Anterior cingulate cortex (tissue), 58 donors: ENCODE measurements at places on chromosomes 7 and 10.
A peak's percentile ranks its signal among the peaks of the same experiment; 100 is the strongest.

DNA sequence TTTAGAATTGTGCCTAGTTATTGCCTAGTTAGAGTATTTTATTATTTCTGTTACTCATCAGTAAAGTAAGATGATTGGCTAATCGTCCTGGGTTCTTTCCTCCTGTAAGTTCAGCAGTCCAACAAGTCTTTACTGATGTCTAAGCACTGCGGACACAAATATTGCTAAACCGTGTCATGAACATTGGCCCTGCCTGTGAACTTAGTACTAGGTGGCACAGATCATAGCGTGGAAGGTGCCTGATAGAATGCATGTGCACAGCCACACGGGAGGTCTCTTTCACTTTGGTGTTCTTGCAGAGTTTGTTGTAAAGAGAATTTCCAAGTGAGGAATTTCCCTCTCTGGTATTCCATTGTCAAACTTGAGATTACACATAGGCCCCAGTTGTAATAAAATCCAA is 38.0 kb downstream of the RBM33 start:
- no peak for DNase-seq

GRCh38 chr7:36810489-36810888 is 86.2 kb upstream of the AOAH start:
- DNase-seq, result no peak

GRCh38 chr7:44075296-44076075 is 6.8 kb downstream of the POLM start:
- no peak for DNase-seq

DNA sequence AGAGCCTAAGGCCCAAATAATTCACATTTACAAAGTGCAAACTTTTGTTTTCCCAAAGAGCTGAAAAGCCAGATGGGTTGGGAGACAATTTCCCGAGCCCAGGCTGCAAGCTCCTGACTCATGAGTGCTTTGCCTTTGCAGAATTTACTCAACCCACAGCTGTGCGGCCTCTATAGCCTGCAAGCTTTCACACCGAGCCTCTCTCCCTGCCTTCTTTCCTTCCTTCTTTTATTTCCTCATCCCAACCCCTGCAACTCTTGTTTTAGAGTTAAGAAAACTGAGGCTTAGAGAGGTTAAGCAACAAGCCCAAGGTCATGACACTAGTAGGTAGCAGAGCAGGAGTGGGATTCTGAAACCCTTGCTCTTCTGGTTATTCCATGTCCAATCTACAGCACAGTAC is 203.0 kb upstream of the GPR26 start:
- peak; percentile 2 for DNase-seq

GRCh38 chr10:33032654-33033151 is 74.7 kb upstream of the ITGB1 start:
- no peak for DNase-seq

DNA sequence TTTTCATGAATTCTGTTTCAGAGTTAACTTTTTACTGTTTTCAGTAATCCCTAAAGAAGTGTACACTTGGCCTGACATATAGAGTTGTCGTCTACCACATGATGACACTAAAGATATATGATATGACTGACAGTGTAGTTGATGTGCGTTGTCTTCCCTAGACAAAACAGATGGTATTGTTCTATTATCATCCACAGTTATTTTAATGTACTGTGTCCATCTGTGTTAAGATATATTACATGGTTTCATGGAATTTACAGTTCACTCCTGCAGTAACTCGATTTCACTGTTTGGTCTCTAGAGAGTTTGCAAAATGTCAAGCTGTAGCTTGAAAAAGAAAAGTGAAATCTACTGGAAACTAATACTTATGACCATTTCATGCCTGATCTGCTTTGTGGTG is 18.1 kb downstream of the FOXP2 start:
- DNase-seq, result no peak

DNA sequence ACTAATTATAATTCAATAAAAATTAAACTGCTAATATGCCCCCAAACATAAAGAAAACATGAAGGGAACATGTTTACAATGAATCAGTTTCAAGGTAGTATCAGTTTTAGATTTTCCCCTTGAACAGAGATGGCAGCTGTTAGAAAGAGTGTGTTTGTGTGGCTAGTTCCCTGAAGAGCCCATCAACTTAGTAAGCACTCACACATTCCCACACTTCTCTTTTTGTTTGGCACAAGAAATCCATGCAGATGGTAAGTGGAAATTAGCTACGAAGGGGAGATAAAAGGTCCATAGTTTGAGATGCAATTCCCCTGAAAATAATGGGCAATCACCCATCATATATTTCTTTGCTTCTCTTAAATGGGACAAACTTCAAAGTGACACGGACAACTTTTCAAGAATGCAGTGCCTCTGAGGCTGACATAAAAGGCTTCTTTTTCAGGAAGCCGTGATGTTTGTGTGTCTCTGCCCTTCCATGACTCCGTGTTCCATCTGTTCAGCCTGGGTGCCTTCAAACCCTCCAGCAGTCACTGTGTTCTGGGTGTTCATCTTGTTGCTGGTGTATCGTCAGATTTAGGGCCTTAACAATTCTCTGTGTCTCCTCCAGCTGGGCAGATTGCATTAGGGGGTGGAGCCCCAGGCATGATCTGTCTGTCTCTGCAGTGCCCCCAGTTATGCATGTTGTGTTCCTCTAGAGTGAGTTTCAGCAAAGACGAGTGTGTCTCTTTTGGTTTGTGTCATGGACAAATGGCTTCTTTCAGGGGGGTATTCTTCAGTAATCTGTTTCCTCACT is 259.5 kb upstream of the NPY start:
- DNase-seq, result peak; percentile 24

GRCh38 chr10:13717936-13718772 is 131.4 kb downstream of the PRPF18 start:
- DNase-seq, result no peak

DNA sequence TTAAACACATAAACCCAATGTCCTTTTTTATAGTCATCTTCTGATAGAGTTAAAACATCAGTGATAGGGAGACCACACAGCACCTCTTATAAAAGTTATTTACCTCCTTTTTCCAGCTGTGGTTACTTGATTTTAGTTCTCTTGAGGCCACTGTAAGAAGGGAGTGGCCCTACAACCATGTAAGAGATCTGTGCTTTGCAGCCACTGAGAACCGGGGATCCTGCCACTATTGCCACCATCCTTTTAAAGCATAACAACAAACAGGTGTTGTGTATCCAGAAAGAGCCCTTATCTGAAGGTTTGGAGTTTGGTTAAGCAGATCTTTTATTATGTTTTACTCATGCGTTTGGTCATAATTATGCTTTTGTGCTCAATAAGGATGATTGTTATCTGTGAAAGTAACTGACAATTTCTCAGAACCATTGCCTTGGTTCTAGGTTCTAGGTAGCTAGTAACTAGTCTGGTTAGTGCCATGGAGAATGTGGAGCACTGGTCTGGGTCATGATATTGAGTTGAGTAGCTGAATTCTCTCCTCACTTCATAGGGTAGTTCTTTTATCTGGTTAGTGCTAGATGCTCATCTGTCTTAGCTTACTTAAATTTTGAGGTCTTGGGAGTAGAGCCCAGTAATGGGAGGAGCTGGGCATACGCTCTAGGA is 56.5 kb downstream of the ST7 start:
- no peak for DNase-seq

GRCh38 chr7:43296306-43296705 is 183.9 kb downstream of the HECW1 start:
- DNase-seq, result no peak

- DNase-seq, result no peak
Observed at GRCh38 chr7:1112109-1112508, 24.2 kb downstream of the GPER1 start.

- no peak for DNase-seq
Observed at GRCh38 chr10:120278069-120278468, 179.0 kb upstream of the PLPP4 start.

- no peak for DNase-seq
Observed at GRCh38 chr7:140899883-140900282, 24.8 kb downstream of the BRAF start.
